ENCODE measurements at places on chromosomes 6 and 20.

DNA sequence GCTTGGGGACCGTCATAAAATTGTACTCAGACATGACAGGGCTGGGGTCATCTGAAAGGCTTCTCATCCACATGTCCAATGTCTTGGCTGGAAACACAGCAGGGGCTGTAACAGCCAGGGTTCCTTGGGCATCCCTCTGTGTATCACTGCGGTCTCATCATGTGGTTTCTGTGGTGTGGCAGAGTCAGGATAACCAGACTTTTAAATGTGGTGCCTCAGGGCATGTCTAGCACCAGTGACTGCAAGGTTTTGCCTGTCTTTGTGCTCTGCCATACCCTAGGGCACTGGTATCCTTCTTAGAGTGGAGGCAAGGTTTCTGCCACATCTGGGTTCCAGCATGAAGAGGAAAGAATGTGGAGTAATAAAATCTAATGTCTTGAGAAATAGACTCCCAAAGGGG lies 124.2 kb downstream of the PLEKHG1 start:
- no peak for DNase-seq

- DNase-seq = no peak
Measured at GRCh38 chr6:15987569-15987968, 141.3 kb upstream of the MYLIP start.

DNA sequence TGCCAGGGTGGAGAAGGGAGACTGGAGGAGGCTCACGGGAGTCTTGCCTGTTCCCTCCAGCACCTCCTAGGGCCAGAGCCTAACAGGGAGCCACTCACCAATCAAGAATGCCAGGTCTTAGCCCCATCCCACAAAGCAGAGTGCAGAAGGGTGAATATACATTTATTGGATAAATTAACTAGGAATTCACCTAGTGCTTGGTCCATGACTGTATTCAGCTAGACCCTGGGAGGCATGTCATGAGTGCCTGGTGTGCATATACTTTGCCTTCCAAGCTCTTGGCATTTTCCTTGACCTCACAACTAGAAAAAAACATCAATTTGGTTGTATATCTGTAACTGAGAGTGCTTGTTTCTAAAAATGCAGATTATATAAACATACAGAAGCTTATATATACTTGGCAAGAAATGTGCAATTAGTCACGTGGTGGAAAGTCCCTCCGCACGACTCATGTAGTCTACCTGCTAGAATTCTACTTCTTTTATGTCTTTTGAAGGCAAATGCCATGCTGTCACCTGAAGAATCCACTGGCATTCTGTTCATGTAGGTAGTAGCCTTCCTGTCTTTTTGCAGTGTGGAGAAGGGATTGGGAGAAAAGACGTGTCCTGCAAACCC lies 991.0 kb downstream of the KIF16B start:
- DNase-seq = no peak

GRCh38 chr6:158124288-158124687 lies 43.8 kb downstream of the SERAC1 start:
- DNase-seq = no peak

- DNase-seq = no peak
Measured at GRCh38 chr6:88494401-88495140, 328.4 kb upstream of the CNR1 start.

- peak; percentile 57 for DNase-seq
Measured at GRCh38 chr6:170176136-170176897, 114.6 kb downstream of the DLL1 start.

GRCh38 chr6:97215157-97215769 lies 67.8 kb downstream of the MMS22L start:
- peak; percentile 60 for DNase-seq

GRCh38 chr6:40432982-40433381 lies 154.2 kb downstream of the LRFN2 start:
- no peak for DNase-seq

- no peak for DNase-seq
Measured at GRCh38 chr6:54802775-54803634, 43.6 kb upstream of the FAM83B start.

DNA sequence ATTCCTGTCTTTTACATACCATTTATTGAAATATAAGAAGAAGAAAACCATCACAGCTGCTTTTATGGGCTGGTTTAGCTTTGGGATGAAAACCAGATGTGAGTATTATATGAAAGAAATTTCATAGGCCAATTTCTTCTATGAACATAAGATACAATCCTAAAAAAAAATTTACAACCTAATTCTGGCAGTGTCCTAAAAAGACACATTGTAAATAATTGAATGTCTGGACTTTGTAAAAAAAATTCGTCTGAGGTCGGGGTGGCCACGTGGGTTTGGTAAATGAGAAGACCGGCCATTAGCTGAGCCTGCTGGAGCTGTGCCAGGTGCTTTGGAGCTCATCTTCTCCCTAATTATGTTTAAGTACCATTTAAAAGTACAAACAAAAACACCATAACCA lies 26.8 kb downstream of the DACT2 start:
- no peak for DNase-seq

DNA sequence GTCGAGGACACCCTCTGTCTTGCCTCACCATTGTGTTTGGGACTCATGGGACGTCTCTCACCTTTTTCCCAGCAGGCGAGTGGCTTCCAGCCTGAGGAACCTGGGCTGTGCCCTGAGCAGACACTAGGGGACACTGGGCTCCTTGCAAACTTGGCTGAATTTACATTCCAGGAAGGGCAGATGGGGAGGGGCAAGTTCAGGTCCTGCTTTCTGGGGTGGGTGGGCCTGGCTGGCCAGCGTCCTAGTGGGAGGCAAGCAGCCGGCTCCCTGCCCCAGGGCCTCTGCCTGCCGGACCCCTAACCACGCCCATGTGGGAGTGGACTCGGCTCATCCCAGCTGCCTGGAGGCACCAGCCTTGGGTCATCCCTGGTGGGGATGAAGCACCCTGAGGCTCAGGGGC lies 48.2 kb upstream of the MLN start:
- peak; percentile 54 for DNase-seq

GRCh38 chr6:146884728-146885127 lies 286.0 kb downstream of the ADGB start:
- DNase-seq = no peak

- DNase-seq = no peak
Measured at GRCh38 chr6:106155219-106155830, 69.2 kb downstream of the PRDM1 start.

- no peak for DNase-seq
Measured at GRCh38 chr6:32431142-32431541, 8.5 kb upstream of the HLA-DRA start.

DNA sequence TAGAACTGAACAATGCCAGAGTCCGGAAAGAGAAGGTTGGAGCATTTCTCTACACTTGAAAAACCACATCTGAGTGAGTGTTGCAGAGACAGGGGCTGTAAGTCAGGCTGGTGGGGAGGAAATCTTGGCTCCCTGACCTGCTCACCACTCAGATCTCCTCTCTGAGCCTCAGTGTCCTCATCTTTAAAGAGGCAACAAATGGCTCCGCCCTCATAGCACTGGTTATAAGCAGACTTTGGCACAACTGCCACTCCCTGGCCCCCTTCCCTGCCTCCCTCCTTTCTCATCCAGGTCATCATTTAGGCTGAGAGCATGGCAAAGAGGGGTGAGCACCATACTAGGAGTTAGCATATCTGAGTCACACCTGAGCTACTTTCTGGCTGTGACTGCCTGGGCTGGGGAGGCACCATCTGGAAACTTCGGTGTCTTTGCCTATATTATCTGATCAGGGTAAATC lies 10.6 kb downstream of the SIRPG start:
- DNase-seq = no peak

- DNase-seq = no peak
Measured at GRCh38 chr20:54625497-54625896, 150.1 kb downstream of the DOK5 start.

GRCh38 chr6:154815938-154816820 lies 83.0 kb downstream of the SCAF8 start:
- no peak for DNase-seq

- DNase-seq = no peak
Measured at GRCh38 chr6:45663251-45664221, 285.8 kb upstream of the SUPT3H start.

- peak; percentile 60 for DNase-seq
Measured at GRCh38 chr6:166955865-166956443, 396 bp downstream of the RNASET2 start.

DNA sequence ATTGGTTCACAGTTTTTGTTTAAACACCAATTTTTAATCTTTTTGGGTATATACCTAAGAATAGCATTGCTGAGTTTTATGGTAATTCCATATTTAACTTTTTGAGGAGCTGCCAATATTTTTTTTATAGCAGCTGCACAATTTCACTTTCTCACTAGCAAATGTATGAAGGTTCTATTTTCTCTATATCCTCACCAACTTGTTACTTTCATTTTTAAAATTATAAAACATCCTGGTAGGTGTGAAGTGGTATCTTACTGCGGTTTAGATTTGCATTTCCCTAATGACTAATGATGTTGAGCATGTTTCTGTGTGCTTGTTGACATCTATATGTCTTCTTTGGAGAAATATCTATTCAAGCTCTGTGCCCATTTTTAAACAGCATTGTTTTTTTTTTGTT lies 452.1 kb downstream of the GRIK2 start:
- no peak for DNase-seq

DNA sequence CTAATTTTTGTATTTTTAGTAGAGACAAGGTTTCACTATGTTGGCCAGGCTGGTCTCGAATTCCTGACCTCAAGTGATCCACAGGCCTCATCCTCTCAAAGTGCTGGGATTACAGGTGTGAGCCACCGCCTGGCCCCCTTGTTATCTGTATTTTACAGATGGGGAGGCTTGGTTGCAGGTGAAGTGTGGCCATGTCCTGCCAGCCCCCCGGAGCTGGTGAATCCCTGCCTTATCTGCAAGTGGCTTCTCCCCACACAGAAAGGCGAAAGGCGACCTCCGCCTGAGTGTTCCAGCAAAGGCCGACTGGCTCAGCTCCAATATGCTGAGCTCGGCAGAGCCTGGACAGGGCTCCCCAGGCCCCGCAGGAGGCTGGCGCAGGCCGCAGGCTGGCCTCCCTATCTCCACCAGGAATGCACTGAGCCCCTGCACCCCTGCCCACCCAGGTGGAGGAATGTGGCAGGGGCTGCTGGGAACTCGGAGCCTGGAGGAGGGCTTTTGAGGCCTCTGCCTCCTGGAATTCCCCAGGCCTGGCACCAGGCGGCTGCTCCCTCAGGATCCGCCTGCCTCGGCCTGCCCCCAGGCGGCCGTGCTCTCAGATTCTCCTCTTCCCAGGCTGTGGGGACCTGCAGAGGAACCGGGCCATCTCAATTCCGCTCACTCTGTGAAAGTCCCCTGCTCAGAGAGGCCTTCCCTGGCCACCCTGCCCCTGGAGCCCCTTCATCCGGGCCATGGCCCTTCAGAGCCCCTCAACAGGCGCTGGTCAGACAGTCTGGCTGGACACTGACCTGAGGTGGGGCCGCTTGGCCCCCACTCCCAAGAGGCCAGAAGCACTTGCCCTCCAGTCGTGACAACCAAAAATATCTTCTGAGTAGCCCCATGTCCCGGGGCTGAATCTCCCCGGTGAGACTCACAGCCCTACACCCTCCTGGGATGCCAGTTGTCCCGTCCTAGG lies 9.3 kb upstream of the LAMA5 start:
- no peak for DNase-seq

- no peak for DNase-seq
Measured at GRCh38 chr6:56640374-56640773, 2.3 kb downstream of the DST start.

DNA sequence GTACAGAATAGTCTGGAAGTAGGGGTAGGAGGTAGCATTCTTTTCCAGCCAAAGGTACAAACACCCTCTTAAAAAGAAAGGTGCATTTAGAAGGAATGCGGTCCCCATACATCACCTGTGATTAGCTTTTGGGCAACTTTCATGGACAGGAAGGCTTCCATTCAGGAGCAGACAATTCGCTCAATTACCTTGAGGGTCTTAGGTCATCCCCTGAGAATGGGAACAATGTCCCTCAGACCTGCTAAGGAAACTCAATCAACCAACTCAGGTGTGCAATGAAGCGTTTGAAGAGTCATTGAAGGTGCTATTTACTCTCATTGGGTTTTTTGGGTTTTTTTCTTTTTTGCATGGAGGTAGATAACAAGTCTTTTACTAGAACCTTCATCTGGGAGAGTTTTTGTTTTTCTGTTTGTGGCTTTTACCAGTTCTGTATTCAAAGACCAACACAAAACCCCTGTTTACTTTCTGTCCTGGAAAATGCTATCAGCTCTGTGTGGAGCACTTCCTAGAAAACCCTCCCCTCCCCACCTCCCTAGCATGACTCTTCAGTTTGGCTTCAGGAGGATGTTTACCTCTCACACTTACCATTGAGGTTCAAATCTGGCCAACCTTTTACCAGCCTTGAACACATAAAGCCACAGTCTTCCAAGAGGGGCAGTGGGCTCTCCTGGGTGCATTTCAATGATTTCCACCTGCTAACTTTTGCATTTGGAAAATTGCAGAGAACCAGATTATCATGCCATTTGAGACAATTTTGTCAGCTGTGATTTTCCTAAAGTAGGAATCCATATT lies 271.2 kb upstream of the PRDM1 start:
- DNase-seq = no peak

DNA sequence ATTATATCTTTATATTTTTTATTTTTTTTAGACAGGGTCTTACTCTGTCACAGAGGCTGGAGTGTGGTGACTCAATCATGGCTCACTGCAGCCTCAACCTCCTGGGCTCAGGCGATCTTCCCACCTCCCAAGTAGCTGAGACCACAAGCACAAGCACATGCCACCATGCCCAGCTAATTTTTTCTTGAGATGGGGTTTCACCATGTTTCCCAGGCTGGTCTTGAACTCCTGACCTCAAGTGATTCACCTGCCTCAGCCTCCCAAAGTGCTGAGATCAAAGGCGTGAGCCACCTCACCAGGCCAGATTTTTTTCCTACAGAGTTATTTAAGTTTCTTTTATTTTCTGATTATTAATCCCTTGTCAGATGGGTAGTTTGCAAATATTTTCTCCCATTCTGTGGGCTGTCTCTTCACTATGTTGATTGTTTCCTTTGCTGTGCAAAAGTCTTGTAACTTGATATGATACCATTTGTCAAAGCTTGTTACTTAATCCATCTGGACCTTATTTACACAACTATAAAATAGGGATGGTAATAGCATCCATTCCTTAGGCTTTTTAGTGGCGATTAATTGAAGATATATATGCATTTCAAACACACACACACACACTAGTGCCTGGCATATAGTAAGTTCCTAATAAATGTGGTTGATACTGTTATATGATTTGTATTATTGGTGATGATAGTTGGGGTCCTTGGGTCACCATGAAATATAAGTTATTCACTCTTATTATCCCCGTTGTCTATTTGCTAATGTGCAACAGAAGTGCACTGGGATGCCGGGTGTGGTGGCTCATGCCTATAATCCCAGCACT lies 187.1 kb downstream of the BCAS1 start:
- no peak for DNase-seq

DNA sequence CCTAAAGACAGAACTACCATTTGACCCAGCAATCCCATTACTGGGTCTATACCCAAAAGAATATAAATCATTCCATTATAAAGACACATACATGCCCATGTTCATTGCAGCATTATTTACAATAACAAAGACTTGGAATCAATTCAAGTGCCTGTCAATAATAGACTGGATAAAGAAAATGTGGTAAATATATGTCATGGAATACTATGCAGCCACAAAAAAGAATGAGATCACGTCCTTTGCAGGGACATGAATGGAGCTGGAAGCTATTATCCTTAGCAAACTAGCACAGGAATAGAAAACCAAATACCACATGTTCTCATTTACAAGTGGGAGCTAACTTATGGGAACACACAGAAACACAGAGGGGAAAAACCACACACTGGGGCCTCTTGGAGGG lies 8.7 kb upstream of the DEFB128 start:
- no peak for DNase-seq

- DNase-seq = no peak
Measured at GRCh38 chr6:26223228-26223627, 136.0 kb downstream of the HFE start.
